Activated CD4-positive, alpha-beta T cell treated with anti-CD3 and anti-CD28 coated beads, Interleukin-2, amount 50 U/mL, for 1 hour (primary cell): ENCODE measurements at places on chromosomes 1 and 21.

DNA sequence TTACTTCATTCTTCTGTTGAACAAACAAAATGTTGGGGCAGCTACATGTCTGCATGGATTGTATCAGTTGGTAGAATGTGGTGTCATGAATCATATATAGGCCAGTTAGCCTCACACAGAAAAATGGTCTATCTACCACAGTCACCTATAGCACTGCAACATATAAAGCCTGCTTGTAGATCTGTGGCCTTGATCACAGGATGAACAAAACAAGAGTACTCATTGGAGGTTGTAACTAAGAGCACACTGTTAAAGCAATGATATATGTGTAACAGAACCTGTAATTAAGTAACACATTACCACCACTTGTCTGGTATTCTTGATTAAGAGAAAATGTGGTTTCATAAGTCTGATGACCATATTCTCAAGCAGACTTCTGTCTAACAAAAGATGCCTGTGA is 167.3 kb upstream of the SGIP1 start:
- DNase-seq, result no peak

DNA sequence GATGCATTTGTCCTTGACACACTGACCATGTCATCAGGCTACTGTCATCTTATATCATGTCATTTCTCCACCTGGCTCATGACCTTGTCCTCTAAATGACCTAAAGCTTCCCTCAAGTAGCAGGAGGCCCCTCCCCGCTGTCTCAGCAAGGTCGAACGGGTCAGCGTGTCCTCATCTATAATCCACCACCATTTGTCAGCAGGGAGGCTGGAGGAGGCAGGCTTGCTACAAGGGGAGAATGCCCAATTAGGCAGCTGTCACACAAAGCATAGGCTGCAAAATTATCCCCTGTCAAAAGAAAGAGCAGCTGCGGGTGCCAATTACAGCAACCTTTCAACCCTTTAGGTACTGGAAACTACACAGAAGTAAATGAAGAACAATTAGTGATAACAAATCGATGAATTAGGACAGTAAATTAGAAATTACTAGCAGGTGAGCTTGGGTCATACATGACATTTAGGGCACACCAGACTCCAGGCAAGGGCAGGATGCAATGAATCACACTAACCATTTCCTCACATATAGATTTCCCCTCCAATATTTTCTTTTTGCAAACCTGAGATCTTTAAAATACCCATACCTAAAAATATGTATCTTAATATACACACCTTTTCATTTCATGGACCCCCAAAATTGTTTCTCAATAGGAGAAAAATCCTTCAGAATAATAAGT is 61.2 kb downstream of the NRIP1 start:
- DNase-seq, result no peak

- no peak for DNase-seq
Measured at GRCh38 chr1:226086776-226087175, 24.3 kb downstream of the H3-3A start.

- DNase-seq, result no peak
Measured at GRCh38 chr1:42944246-42944928, 14.3 kb downstream of the SLC2A1 start.

DNA sequence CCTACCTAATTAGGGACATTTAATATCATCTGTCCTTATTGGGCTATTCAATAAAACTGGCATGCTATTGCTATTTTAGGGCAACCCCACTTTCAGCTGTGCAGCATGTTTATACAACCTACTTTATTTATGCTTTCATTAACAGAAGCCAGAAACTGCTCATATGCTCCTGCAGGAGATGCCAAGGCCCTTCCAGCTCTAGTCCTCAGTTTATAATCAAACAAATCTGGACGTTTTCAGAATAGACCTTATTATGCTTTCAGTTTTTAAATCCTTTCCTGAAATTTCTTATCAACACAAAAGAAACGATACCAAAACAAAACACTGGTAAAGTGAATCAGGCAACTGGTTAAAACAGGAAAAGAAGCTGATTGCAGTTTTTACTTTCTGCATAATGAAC is 53.2 kb downstream of the PTGS2 start:
- no peak for DNase-seq

GRCh38 chr1:86409416-86410021 is 13.4 kb upstream of the ODF2L start:
- DNase-seq, result no peak

DNA sequence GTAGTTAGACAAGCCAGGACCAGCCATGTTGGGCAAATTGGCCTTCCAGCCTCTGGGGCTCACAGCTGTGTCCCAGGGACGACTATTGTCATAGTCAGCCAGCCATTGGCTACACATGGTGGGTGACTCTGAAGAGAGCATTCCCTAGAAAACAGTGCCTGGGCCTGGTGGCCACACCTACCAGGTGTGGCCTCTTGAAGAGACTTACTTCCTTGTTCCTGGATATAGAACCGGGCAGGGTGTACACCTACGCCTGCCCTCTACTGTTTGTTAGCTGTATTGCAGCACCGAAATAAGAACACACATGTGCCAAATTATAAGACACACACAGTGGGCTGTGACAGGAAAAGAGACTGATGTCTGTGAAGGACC is 134.6 kb upstream of the ARHGEF16 start:
- DNase-seq, result no peak

- DNase-seq, result no peak
Measured at GRCh38 chr1:52913537-52913936, 8.0 kb downstream of the ECHDC2 start.

DNA sequence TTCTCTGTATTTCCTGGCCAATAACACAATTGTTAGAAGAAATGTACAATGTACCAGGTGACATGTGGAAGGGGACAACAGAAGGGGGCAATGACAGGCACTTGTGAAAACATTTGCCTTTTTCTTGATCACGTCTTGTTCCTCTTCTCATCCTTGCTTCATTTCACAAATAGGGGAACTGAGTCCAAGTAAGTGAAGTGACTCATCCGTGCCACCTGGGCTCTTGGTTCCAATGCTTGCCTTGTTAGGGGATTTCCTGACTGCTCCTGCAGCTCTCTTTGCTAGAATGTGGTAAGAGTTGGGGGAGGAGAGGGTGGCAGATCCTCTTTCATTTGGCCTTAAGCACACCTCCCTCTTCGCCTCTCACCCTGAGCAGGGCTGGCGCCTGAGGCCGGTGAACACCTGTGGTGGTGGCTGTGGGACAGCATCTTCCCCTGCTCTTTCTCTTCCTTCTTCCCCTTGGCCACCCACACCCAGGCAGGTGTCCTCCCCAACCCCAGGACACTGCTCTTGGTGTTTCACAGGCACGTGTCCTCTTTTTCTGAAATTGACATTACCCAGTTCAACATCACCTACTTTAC is 2.2 kb upstream of the RHEX start:
- peak; percentile 26 for DNase-seq

GRCh38 chr1:226424221-226425003 is 16.5 kb upstream of the PARP1 start:
- DNase-seq, result no peak

DNA sequence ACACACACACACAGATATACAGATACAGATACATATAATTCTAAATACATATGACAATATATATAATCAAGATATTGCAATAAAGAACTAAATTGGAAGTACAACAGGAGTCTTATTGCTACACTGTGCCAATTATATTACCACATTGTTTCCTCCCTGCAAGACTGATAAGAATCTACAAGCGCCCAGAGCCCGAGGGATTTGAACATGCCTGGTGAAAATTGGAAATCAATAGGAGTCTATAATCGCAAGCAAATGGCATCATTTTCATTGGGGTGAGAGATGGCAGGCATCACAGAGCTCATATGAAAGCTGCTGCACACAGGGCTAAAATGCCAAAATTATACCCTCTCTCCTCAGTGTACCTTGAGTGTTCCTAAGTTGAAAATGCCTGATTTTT is 152.9 kb upstream of the PTBP2 start:
- no peak for DNase-seq

DNA sequence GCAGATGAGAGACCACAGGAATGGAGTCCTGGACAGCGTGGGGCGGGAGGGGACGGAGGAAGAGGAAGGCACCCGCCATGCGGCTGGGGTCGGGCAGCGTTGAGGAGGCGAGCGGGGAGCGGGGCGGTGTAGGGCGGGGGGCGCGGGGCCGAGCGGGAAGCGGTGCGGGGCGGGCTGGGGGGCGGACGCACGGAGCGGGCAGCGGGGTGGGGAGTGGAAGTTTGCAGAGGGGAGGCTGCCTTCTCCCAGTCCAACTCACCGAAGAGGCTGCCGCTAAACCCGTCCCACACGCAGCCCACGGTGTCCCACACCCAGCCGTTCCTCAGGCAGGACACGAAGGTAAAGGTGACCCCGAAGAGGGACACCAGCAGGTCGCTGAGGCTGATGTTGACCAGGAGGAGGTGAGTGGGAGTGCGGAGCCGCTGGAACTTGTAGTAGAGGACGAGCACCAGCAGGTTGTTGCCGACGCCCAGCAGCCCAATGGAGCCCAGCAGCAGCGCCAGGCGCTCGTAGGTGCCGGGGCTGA is 483 bp downstream of the CHML start:
- peak; percentile 8 for DNase-seq

DNA sequence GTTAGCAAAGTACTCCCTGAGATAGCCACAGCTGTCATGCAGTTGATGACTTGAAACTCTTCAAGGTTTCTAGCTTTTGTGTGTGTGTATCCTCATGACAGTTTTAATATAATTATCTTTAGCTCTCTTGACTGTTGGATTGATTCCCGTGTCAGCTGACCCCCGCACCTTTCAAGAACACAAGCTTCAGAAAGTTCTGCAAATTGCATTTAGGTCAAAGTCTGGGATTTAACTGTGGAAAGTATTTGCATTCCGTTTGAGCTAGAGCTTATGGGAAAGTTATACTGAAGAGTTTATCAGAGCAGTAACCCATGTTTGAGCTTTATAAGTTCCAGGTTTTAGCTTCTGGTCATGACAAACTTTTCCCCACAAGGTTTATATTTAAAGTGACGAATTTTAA is 380.1 kb upstream of the CHRM3 start:
- DNase-seq, result no peak

DNA sequence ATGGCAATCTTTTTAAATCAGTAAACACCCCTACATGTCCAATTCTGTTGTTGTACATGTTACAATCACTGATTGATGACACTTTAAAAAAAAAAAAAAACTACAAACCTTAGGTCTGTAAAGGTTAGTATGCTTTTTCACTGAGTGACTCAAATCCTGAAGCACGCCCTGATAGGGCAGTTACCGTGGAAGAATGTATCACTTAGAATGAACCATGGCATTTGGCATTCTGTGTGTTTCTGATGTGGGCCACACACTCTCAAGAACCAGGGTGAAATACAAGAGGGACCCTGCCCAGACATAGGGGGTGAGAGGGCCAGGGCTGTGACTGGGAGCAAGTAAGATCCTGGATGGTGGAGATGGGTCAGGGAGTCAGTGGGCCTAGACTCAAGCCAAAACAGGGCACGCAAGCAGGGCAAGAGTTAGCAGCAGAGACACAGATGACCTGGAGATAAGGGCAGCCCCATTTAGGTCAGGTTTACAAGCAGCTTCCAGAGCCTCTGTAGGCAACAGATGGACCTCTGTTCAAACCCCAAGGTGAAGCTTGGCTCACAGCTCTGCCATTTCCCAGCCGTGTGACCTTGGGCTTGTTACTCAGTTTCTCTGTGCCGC is 47.6 kb upstream of the DMRTB1 start:
- no peak for DNase-seq

DNA sequence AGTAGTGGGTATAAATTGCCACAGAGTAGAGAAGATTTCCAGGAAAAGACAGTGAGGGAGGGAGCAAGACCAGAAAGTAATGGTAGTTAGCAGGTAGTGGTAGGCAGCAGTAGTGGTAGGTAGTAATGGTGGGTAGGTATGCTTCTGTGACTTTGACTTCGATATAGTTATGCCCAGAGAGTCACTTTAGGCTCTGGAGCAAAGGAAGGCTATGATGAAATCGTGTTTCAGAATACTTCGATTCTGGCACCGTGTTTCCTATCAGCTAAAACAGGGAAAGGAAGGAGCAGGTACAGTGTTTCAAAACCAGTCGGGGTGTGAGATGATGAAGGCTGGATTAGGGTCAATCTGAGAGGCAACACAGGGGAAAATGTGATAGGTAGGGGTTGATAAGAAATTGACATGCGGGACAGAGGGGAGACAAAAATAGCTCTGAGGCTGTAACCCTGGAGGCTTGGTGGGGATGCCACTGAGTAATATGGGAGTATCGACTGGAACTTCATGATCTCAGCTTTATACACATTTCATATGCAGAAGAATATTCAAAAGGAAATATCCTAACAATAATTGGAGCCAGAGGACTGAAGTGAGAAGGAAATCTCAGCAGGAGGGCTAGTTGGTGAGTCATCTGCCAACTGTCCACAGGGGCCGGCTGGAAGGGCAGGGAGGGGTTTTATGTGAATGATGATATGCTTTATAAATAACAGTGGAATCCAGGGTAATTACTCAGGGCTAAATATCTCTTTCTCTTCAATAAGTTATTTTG is 25.2 kb upstream of the TRIM45 start:
- DNase-seq, result no peak

DNA sequence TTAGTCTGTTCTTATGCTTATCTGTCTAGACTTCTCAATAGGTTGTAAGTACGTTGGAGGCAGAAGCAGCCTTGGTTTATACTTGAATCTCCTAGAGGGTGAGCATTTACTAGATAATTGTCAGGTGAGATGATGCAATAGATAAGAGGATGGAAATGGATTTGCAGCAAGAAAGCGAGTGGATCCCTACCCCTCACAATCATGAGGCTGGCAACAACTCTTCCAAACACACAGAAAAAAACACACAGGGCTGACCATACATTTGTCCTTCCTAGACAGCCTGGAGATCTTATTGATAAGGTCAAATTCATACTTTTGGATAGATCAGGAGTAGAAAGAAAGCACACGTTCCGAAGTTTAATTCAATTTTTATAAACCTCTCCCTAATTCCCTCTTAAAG is 481.4 kb upstream of the CAMK1G start:
- DNase-seq, result no peak

GRCh38 chr1:201265756-201266155 is 17.6 kb upstream of the PKP1 start:
- no peak for DNase-seq

- no peak for DNase-seq
Measured at GRCh38 chr1:224124220-224124619, 10.3 kb downstream of the FBXO28 start.

DNA sequence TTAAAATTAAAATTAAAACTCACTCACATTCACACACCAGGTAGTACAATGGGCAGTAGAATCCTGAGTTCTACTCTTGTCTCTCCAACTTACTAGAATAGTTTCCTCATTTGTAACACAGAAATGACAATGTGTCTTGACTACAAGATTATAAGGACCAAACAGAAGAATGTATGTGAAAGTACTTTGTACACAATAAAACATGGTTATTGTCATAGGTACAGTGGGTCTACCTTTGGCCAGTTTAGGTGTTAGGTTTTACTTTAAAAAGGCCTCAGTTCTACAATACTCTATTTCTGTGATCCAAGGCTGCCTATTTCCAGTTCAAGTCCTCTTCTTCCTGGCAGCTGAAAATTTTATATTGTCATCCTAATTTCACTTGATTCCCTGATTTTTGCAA is 50.2 kb downstream of the LUZP1 start:
- DNase-seq, result no peak
